HTR-8/SVneo (cell line): ENCODE measurements at places on chromosomes 5 and 9.
A peak's percentile ranks its signal among the peaks of the same experiment; 100 is the strongest.

- DNase-seq: no peak
Observed at GRCh38 chr5:127572930-127573329, 55.5 kb downstream of the PRRC1 start.

GRCh38 chr9:86098824-86099700 is at the start of gene GOLM1:
Gene GOLM1 (minus strand): TSS chr9:86099558. CDS start chr9:86079320, 20,238 bp downstream.
- DNase-seq: peak; percentile 31

DNA sequence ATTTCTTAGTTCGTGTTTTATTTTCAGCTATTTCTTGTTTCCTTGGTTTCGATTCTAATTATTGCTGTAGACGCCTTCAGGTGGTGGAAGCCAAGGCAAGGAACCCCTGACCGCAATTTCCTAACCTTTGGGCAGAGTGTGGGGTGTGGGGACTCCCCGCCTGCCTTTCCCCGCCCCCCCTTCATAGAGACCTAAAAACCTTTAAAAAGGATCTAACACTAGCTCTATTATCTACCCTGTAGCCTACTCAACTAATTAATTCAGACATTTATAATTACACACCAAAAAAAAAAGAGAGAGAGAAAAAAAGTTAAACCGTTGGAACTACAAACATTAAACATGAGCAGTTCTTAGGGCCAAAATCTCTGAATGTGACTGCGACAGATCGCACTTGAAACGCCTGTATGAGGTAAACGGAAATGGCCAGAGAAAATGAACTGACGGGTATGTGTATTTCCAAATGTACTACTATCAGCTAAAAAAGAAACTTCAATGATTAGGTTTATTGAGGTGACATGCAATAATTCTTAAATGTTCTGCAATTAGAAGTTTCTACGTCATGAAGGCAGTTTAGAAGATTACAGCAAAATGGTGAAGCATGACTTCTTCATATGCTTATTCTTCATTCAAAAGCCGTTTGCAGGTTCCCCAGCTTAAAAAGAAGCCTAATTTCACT is 19.0 kb upstream of the FER start:
- DNase-seq: no peak

DNA sequence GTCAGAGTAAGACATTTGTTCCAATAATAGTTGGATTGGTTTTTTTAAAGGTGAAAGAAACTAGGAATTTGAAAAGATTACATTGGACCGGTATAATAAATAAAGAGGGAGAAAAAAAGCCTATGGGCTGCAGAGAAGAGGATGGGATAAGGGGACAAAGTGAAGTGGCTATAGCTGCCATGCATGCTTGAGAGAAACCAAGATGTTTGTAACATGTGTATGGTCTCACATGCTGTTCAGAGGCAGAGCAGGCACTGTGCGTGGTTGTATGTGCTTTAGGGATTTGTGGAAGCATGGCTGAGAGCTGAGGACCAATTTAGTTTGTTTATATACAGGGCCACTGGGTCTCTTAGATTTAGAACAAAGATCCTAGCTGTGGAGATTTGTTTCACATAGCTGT is 32.7 kb downstream of the LNPEP start:
- no peak for DNase-seq

DNA sequence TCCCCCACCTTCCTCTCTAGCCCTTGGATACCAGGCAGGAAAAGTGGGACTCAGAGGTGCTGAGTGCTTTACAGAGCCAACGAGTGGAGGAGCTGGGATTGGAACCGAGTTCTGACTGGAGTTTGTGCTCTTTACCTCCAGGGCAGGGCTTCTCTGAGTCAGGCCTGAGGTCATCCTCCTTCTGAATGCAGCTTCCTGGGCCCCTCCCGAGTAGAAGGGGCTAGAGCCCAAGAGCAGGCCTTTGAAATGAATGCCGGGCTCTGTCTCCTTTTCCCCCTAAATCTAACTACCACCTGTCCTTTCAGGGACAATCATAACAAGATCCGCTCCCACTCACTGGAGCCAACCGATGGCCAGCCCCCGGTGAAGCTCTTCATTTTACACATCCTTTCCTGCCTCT is 12.7 kb downstream of the PTGES start:
- no peak for DNase-seq

DNA sequence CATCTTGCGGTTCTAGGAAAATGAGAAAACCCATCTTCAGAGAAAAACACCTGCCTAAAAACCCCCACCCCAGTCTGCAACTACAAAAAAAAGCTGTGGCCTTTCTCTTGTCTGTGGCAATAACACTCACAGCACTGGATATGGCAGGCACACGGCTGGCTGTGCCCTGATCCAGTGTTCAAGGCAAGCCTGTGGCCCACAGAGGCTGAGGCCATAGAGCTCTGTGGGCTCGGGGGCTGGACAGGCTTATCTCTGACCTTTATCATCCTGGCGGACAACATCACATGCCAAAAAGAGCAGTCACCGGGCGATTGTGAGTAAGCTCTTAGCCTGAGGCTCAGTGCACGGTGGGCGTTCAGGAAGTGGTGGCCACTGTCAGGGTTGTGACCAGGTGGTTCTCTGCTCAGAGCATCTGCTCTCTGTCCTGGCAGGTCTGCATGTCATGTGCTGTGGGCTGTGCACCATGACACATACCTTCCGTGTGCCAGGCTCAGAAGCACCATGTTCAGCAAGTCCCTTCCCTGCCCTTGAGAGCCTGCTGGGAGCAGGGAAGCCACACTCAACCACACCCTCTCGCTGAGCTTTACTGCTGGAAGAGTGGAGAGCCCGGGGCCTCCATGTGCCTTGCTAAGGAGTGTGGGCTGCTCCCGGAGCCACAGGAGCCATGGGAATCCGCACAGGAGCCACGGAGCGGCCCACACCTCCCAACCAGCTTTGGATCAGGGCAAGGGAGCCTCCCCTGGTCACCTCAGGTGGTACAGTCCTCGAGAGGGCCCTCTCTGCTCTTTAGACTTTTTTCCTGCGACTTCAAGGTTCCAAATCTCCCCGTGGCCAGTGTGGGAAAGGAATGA is 34.6 kb upstream of the WDR38 start:
- DNase-seq: peak; percentile 49

GRCh38 chr9:89634995-89635742 is 30.4 kb downstream of the GADD45G start:
- no peak for DNase-seq

DNA sequence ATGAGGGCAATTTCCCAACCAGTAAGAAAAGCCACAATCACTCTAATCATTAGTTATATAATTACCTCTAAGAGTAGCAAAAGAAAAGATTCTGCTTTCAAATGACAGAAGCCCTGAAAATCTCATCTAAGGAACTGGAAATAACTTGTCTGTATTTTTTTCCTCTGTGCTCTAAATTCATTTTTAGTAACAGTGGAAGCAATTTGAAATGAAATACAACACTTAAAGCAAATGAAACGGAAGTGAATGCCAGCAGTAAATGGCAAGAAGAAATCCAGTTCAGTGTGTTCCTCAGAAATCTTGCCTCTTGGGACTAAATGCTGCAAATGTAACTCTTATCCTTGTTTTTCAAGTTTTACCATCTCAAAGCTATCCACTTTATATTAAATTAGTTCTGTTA is 294.9 kb downstream of the TAF11L14 start:
- no peak for DNase-seq

DNA sequence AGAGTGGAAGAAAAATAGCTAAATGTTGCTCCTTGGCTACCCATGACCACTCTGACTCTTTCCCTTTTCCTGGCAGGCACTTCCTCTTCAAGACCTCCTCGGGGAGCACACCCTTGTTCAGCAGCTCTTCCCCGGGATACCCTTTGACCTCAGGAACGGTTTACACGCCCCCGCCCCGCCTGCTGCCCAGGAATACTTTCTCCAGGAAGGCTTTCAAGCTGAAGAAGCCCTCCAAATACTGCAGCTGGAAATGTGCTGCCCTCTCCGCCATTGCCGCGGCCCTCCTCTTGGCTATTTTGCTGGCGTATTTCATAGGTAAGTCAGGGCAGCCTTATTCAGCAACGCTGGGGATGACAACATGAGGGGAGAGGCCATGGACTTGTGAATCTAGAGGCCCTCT is 298.6 kb upstream of the WWC1 start:
- no peak for DNase-seq

DNA sequence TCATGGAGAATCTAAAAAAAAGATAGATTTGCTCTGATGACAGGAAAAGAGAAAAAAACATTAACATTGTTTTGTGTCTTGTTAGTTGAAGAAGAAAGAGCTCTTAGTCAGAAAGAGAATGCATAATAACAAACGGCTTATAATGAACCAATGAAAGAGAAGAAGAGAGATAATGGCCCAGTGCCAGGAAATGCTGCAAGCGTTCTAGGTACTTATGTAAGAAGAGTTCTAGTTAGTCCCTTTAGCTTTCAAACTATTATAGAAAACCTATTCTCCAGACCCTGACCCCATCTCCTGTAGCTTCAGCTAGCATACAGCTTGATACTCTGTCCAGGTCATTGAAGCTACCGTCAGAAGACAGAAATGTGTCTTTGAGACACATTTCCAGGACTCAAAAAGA is 70.2 kb downstream of the FBXL17 start:
- DNase-seq: no peak

GRCh38 chr5:106106384-106106783 is 1564.4 kb downstream of the EFNA5 start:
- DNase-seq: no peak

- DNase-seq: no peak
Observed at GRCh38 chr5:17991775-17992174, 357.5 kb downstream of the TAF11L14 start.

GRCh38 chr9:34985311-34985899 is 4.1 kb upstream of the DNAJB5 start:
- DNase-seq: peak; percentile 24

DNA sequence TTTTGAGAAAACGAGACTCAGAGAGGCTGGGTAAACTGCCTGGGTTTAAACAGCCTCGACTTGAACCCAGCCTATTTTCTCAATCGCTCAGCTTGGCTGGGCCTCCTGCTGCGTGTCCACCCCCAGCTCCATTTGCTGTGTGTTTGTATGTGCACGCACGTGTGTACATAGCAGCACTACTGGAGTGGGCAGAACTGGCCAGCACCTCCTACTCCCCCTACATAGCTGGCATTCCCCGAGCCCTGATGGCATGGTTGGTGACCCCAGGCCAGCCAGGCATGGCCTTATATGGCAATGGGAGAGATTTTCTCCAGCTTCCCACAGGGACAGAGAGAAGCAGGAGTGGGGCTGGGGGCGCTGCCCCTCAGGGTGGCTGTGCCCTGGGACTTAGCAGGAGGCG is 4.1 kb downstream of the AIF1L start:
- DNase-seq: peak; percentile 34

- DNase-seq: no peak
Observed at GRCh38 chr5:94064025-94064424, 322.6 kb upstream of the POU5F2 start.

DNA sequence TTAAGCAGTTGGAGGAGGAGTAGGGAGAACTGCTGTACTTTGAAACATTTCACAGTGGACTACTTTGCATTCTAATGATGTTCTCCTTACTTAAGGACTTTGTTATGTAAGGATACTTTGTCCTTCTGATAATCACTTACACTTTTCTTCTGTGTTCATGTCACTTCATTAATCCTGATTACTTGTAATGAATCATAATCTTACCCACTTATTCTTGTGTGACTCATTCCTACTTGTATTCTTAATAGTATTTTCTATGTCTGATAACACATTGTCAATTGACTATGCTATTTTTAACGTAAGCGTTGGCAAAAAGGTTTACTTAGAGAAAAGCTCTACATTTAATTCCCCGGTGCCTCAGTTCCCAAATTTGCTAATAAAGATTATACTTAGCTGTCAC is 63.8 kb downstream of the GHR start:
- no peak for DNase-seq

DNA sequence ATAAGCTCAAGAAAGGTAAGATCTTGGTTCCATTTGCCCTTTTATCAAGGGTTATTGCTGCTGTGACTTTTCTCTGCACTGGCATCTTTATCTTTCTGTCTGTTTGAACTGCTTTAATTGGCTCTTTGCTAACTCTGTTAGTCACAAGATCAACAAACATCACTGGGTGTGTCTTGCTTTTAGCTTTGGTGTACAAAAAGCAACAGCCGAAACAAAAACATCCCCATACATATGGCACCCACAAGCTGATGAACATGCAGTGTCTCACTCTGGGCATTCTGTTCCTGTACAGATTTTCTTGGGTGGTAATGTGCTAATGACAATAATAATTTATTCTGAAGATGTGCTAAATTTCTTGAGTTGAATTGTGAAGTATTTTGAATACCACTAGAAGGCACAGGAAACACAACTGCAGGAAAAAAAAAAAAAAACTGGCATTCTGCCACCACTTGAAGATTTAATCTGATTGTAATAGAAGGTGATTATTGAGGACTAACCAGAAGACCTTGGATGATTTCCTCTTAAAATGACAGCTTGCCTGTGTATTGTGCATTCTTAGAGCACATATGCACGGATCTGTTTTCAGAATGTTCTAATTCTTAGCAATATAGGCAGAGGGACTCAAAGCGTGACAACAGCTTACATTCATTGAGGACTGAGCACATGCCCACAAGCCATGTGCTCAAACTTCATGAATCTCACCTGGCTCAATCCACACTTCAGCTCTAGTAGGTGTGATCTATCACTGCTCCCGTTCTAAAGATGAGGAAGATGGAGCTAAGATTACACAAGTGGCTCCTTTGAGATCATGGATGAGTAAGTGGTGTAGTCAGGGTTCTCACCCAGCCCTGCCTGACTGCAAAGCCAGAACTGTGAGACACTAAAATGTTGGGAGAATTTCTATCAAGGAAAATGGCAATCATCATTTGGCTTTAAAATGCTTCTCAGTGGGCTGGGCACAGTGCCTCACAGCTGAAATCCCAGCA is 96.4 kb downstream of the EBF1 start:
- no peak for DNase-seq

- peak; percentile 66 for DNase-seq
Observed at GRCh38 chr5:39714036-39714698, 289.4 kb upstream of the DAB2 start.

DNA sequence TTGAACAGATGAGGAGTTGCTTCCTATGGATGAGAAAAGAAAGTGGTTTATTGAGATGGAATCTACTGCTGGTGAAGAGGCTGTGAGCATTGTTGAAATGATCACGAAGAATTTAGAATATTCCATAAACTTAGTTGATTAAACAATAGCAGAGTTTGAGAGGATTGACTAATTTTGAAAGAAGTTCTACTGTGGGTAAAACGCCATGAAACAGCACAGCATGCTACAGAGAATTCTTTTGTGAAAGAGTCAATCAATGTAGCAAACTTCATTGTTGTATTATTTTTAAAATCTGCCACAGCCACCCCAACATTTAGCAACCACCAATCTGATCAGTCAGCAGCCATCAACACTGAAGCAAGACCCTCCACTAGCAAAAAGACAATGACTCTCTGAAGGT is 309.1 kb downstream of the SPOCK1 start:
- DNase-seq: no peak
